NCI-H526 (cell line): ENCODE measurements at places on chromosomes 7 and 10.

DNA sequence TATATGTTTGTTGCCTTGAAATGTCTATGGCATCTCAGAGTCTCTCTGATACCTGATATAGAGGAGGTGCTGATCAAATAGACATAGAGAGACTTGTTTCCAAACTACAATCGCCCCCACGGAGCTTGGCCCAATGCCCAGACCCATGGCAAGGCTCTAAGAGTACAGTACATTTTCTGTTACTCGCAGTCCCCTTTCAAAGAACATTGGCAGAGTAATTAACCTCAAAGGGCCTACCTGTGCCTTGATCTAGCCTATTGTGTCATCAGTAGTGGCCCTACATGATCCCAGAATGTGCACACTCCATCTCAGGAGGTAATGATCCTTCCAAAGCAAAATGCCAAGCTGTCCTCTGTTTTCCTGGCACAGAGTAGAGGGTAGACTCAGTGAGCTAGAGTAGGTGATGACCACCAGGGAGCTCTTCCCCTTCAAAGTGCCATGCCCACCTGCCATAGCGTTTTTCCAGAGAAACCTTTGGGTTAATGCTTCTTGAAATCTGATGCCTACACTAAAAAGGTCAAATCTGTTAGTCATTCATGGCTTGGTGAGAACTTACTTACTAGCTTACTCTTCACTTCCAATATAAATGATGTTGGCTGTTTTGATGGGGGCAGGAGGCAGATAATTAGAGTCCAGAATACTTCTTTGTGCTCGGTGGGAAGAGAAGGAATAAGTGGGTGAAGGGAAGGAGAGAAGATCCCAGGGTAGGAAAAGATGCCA is 41.2 kb upstream of the ACSL5 start:
- DNase-seq: no peak

- no peak for DNase-seq
These were observed 33.5 kb downstream of the RELN start for GRCh38 chr7:103955985-103956384.

DNA sequence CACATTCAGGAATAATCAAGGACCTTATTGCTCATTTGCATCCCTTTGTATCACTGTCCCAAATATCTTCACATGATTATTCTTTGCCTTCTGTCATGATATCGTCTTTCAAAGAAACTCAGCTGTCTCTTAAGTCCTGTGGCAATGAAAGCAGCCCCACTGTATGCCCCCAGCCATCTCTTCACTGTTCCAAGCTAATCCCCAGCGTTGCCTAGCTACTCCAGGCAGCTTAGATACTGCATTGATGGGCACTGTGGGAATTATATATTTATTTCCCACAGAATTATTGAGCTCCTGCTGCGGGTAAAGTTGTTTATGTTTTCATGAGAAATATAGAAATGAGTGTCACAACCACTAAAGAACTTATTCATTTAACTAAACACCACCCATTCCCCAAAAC is 38.8 kb downstream of the SND1 start:
- no peak for DNase-seq

GRCh38 chr7:91852263-91852741 is 28.2 kb downstream of the MTERF1 start:
- peak; percentile 32 for DNase-seq

- DNase-seq: no peak
These were observed 2.9 kb upstream of the TMEM225B start for GRCh38 chr7:99594948-99595745.
